Esophagus squamous epithelium (tissue), 5 donors: ENCODE measurements at places on chromosomes 13 and 19.

DNA sequence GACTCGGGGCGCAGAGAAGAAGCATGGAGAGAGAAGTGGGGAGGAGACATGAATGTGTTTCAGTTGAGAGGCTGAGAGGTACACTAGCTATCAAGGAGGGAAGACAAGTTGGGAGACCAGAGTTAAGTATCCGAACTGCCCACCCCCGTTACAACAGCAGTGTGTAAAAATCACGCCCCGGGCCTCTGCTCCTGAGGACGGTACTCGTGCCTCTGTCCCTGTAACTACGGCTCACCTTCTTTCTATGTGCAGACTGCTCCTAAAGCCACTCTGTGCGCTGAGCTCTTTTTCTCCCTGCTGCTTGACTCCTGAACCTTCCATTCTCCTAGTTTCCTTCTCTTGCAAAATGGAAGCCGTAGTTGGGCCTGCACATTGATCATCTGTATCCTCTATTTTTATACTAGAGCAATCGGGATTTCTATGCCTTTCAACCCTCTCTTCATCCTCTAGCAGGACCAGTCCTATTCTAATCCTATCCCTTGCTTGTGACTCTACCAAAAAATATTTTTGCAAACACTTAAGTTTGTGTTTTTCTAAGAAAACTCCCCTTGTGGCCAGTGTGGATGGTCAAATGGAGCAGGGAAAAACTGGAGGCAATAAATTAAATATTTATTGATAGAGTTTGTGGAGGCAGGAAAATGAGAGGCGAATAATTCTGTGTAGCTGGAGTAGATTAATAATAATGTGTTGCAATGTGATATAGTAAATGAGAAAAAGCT lies 569 bp downstream of the POLR1D start:
- H3K36me3 ChIP-seq = no peaks in the 10 kb centered on the region
- peak overlapping the region; percentile 99 for H3K27ac ChIP-seq
- H3K27me3 ChIP-seq = no peaks in the 10 kb centered on the region
- peak overlapping the region; percentile 83 for H3K4me3 ChIP-seq
- H3K4me1 ChIP-seq = peaks cover 23% of the 10 kb centered on the region

GRCh38 chr13:75181906-75182305 lies 300.1 kb downstream of the TBC1D4 start:
- no peaks in the 10 kb centered on the region for H3K36me3 ChIP-seq
- no peak overlapping the region for H3K27ac ChIP-seq
- no peak for DNase-seq
- no peaks in the 10 kb centered on the region for H3K4me1 ChIP-seq
- H3K27me3 ChIP-seq = no peaks in the 10 kb centered on the region

DNA sequence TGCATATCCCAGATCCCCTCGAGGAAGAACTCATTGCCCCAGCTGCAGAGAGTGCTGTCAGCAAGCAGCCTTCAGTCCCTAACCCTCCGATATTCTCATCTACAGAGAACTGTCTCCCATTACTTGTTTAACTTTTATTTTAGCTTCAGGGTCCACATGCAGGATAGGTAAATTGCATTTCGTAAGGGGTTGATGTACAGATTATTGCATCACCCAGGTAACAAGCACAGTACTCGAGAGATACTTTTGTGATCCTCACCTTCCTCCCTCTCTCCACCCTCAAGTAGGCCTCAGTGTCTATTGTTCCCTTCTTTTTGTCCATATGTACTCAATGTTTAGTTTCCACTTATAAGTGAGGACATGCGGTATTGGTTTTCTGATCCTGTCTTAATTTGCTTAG lies 171.5 kb upstream of the IRS2 start:
- H3K27ac ChIP-seq = no peak overlapping the region
- no peaks in the 10 kb centered on the region for H3K27me3 ChIP-seq
- no peak overlapping the region for H3K4me3 ChIP-seq
- no peaks in the 10 kb centered on the region for H3K36me3 ChIP-seq
- no peaks in the 10 kb centered on the region for H3K4me1 ChIP-seq

DNA sequence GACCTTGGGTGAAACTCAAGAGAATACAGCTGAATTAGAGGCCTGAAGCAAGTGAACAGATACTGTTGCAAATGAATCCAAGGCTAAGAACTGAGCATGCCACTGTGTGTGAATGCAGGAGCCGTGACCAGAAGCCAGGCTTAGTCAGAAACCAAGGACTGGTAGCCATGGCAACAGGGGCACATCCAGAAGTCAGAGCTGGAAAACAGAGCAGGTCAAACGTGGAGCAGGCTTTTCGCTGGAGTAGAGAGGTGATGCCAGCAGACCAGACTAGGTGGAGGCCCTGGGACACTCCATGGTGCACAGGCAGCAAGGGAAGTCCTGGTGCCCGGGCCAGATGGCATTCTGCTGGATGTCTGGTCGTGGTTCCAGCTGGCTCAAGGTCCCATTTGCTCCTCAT lies 564.1 kb downstream of the PCDH9 start:
- no peaks in the 10 kb centered on the region for H3K4me1 ChIP-seq
- no peaks in the 10 kb centered on the region for H3K36me3 ChIP-seq
- H3K27me3 ChIP-seq = no peaks in the 10 kb centered on the region
- no peak overlapping the region for H3K4me3 ChIP-seq
- no peak for DNase-seq
- H3K27ac ChIP-seq = no peak overlapping the region

- no peaks in the 10 kb centered on the region for H3K36me3 ChIP-seq
- H3K27me3 ChIP-seq = no peaks in the 10 kb centered on the region
- H3K4me1 ChIP-seq = peaks cover 18% of the 10 kb centered on the region
- no peak for DNase-seq
These were observed 5.7 kb upstream of the CA11 start for GRCh38 chr19:48651683-48652048.

DNA sequence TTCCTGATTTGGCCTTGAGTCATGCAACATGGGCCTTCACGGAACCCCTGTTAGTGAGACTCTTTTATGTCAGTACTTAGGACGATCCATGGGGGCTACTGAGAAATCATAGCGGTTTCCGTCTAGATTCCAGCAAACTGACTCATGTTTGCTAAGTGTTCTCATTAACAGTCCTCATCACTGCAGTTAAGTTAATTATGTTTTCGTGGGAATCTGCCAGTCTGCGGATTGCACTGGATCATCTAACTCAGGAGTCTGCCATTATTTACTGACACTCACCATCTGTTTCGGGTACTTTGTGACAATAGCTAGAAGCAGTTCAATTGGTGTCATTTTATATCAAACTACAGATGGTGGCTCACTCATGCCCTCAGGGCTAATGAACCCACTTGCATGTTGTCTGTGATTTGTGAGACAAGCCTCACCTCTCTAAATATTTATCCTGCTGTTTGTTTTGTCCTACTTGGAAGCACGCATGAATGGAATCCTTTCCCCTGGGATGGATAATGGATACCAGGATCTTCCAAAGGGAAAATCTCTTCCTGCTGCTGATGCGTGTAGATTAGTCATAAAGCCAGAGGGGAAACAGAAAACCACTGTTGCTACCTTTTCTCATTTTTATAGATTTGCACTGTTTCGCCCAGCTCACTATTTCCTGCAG lies 61.8 kb downstream of the RAB20 start:
- no peaks in the 10 kb centered on the region for H3K4me1 ChIP-seq
- H3K4me3 ChIP-seq = no peak overlapping the region
- peaks cover 88% of the 10 kb centered on the region for H3K36me3 ChIP-seq
- H3K27ac ChIP-seq = no peak overlapping the region
